ENCODE measurements at places on chromosomes 2 and 18. TPM values are rescaled to one million over a fixed set of nuclear protein-coding genes. Genes with fewer than 3 reads are reported as not detected.
A peak's percentile ranks its signal among the peaks of the same experiment; 100 is the strongest.

DNA sequence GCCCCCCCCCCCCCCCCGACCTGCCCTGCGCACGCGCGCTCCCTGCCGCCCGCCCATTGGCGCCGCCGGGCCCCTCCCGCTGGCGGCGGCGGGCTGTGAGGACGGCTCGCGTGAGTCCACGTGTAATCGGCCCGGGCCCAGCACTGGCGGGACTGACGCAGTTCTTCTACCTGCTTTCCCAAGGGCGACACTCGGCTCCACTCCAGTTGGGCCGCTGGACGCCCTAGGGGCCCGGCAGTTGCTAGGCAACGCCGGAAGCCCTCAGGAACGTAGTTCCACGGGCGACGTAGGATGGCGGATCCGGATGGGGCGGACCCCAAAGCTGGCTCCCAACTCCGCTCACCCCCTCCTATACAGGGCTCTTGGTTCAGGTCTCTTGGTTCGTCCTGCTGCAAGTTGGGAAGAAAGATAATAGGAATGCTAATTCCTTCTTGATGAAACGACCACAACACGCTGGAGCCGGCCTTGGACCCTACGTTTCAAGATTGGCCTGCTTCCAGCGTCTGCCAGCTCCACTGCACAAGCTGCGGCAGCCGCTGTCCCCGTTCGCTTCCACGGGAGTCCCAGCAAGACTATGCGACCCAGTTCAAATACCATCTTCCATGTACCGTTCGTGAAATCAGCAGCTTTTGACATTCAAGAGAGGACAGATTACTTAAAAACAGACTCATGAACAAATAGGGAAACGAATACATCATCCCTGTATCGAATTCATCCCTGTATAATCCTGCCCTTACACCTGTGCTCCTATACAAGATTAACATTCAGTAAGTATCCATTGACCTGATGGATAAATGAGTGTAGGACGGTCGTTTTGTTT is 415 bp upstream of the MCFD2 start:
- DNase-seq: peak; percentile 60

GRCh38 chr2:43214253-43214652 is 12.2 kb downstream of the ZFP36L2 start:
- no peak for DNase-seq

GALNT5 gene
- not detected for total RNA-seq

NCOA1 gene
- total RNA-seq: 33.5 TPM

MTX2 gene
- total RNA-seq: 6.8 TPM

SERPINB3 gene
- total RNA-seq: not detected

Measured in CD8-positive, alpha-beta T cell (primary cell).